PC-9 (cell line): ENCODE measurements at places on chromosomes 11 and 22. TPM values are rescaled to one million over a fixed set of nuclear protein-coding genes. Genes with fewer than 3 reads are reported as not detected.
A peak's percentile ranks its signal among the peaks of the same experiment; 100 is the strongest.

Gene SHANK2
- 49.2 and 50.5 TPM in 2 replicates for total RNA-seq

Gene CLDN5
- not detected in 2 replicates for total RNA-seq

Gene DBX1
- total RNA-seq = not detected in 2 replicates

Gene ATL3
- 78.5 and 98.3 TPM in 2 replicates for total RNA-seq

Gene OR51T1
- total RNA-seq = not detected in 2 replicates

Gene KCNE3
- total RNA-seq = 0.28 and 0.52 TPM in 2 replicates

Gene SELENOO
- 27.4 and 36.2 TPM in 2 replicates for total RNA-seq

Gene HOATZ
- not detected in 2 replicates for total RNA-seq

Gene PNPLA5
- total RNA-seq = not detected in 2 replicates

Gene HSPB2
- 0.28 and 0.80 TPM in 2 replicates for total RNA-seq

GRCh38 chr11:75858613-75859012 is 43.6 kb downstream of the UVRAG start:
- H3K27ac ChIP-seq = no peak overlapping the region
- H3K4me1 ChIP-seq = peaks cover 26% of the 10 kb centered on the region
- peak; percentile 36 for DNase-seq
- no peak overlapping the region for H3K4me3 ChIP-seq
- no peaks in the 10 kb centered on the region for H3K27me3 ChIP-seq

DNA sequence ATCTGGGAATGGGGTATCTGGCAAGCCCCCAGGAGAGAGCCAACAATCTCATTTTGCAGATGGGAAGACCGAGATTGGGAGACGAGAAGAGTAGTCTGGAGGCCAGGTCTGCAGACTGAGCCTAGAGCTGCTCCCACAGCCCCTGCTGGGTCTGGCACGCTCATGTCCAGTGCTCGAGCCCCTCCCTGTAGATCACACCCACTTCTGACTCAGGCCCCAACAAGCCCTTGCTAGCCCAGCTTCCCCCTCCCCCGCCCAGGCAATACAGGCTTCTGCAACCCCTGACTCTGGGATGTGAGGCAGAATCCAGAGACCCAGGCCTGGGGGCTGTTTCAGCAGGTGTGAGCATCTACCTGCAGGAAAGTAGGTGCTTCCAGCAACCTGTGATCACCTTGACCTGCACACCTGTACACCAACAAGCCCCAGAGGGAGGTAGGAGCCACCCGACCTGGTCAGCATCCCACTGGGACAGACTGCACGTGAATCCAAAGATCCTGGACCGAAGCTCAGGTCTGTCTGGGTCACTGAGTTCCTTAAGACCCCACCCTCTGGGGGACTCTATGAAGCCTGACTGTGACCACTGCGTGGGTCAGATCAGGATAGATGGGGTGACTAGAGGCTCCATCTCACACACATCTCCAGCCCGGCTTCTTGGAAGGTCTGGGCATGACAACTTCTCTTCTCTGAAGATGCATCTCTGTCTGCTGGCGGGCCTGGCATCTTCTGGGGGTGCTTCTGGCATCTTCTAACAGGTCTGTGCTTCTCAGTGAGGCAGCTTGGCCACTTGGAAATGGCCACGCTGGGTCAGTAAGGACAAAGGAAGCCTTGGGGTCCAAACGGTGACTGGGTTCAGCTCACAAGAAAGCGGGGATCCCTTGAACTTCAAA is 29.3 kb downstream of the LINC01488 start:
- peaks cover 6% of the 10 kb centered on the region; the same call in 1 of the 2 replicates for H3K27me3 ChIP-seq
- H3K4me3 ChIP-seq = no peak overlapping the region
- no peaks in the 10 kb centered on the region for H3K36me3 ChIP-seq

DNA sequence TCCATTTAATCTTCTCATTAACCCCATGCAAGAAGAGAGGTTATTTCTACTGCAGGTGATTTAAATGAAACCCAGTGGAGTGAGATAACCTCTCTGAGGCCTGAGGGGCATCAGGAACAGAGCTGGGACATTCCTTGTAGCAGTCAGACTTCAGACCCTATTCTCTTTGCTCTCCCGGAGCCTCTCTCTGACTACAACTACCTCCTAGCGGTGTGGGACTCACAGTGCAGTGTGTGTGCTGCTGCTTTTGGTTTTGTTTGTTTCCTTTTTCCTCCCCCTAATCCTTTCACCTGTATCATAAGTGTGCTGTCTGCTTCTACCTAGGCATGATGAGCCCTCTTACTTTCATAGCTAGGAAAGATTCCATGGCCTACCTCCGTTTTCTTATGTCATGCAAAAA is 769.6 kb downstream of the NTM start:
- H3K36me3 ChIP-seq = no peaks in the 10 kb centered on the region
- DNase-seq = no peak
- no peaks in the 10 kb centered on the region for H3K4me1 ChIP-seq
- H3K27ac ChIP-seq = no peak overlapping the region
- H3K27me3 ChIP-seq = no peaks in the 10 kb centered on the region

DNA sequence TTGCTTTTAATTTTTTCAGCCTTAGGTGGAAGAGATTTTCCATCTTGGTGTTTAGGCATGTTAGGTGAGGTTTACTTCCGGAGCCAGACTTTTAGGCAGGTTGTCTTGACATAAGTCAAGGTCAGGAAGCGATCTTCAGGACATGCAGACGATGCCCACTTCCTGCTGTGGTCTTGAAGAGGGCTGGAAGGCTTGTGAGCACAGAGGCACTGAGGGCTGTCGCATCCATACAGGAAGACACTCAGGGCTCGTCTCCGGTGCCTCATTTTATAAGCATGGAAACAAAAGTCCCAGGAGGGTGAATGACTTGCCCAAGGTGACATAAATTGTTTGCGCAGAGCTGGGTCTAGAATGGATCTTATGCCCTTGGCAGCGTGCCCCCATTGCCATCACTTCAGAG is 30.8 kb downstream of the MARK2 start:
- peak overlapping the region; percentile 61 for H3K27ac ChIP-seq
- peaks cover 88% of the 10 kb centered on the region for H3K4me1 ChIP-seq
- no peaks in the 10 kb centered on the region for H3K36me3 ChIP-seq
- no peak for DNase-seq
- no peaks in the 10 kb centered on the region for H3K27me3 ChIP-seq

DNA sequence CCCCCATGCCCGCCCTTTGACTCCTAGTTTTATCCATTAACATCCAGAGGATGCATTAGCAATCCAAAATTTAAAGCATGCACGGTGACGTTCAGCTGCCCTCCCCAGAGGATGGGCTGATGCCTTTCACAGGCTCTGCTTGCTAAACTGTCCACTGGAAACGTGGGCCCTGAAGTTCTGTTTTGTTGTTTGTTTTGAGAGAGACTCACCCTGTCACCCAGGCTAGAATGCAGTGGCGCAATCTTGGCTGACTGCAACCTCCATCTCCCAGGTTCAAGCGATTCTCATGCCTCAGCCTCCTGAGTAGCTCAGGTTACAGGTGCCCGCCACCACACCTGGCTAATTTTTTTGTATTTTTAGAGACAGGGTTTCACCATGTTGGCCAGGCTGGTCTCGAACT is 39.3 kb downstream of the NFRKB start:
- H3K4me1 ChIP-seq = peaks cover 73% of the 10 kb centered on the region
- peaks cover 43% of the 10 kb centered on the region for H3K36me3 ChIP-seq
- no peak overlapping the region for H3K4me3 ChIP-seq
- no peaks in the 10 kb centered on the region for H3K27me3 ChIP-seq
- no peak for DNase-seq

- H3K4me3 ChIP-seq = no peak overlapping the region
- no peaks in the 10 kb centered on the region for H3K36me3 ChIP-seq
- peaks cover 22% of the 10 kb centered on the region for H3K4me1 ChIP-seq
- H3K27ac ChIP-seq = no peak overlapping the region
Observed at GRCh38 chr11:71248251-71248570, 4.2 kb downstream of the SHANK2 start.
